ENCODE measurements at places on chromosomes 7 and 10.

DNA sequence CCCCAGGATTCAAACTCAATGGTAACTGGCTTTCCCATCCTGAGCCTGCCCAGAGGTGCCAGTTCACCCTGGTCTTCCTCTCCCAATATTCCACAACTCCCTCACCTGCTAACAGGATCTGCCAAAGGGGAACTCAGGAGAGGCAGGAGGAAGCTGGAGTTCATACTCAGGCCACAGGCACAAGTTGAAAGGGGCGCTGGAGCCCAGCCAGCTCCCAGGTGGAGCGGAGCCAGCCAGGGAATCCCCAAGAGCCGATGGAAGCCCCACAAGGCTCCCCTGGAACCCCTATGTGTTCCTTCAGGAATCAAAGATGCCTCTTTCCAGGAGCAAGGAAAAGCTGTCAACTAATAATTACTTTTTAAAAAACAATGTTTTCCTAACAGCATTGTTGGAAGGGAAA, 63.5 kb downstream of the SH3PXD2A start:
- peak overlapping the region; percentile 91 for H3K27ac ChIP-seq
- peaks cover 6% of the 10 kb centered on the region for H3K36me3 ChIP-seq
- peaks cover 41% of the 10 kb centered on the region for H3K4me1 ChIP-seq
- no peaks in the 10 kb centered on the region for H3K27me3 ChIP-seq
- no peak overlapping the region for H3K4me3 ChIP-seq
- no peak for DNase-seq

GRCh38 chr10:123621916-123622315, 44.2 kb upstream of the GPR26 start:
- no peak overlapping the region for H3K27ac ChIP-seq
- no peaks in the 10 kb centered on the region for H3K4me1 ChIP-seq
- H3K36me3 ChIP-seq, result no peaks in the 10 kb centered on the region
- H3K27me3 ChIP-seq, result peaks cover 57% of the 10 kb centered on the region

GRCh38 chr7:20064974-20065862, 152.0 kb downstream of the MACC1 start:
- no peak for DNase-seq
- no peak overlapping the region for H3K27ac ChIP-seq

DNA sequence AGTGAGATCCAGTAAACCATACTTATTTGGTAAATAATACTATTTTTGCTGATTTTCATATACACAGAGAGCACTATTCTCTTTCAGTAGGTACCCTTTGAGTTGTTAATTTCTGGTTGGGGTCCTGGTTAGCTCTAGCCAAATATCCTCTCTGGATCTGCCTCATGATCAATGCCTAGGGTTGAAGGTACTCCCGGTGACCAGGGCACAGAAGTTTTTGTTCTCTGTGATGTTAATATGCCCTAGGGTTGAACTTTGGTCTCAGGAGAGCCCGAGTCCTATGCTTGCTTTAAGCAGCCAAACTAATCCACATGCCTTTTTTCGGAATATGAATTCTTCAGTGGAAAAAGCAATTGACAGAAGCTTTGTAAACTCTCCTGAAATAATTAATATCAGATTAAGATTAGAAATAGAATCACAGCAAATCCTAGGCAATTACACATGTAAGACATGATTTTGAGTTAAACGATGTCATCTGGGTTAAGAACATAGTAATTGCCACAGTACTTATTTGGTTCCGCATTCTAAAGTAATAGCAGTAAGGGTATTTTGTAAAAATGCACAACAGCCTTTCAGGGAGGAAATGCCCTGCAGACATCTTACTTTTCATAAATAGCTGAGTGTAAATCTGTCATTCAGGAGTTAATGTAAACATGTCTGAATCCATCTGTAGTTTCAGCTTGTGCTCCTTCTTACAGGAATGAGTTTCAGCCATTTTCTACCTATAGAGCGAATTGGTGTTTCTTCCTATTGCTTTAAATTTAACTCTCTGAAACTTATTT, 10.1 kb downstream of the CHN2 start:
- H3K4me3 ChIP-seq, result no peak overlapping the region
- H3K36me3 ChIP-seq, result peaks cover 6% of the 10 kb centered on the region
- H3K27me3 ChIP-seq, result no peaks in the 10 kb centered on the region
- H3K27ac ChIP-seq, result peak overlapping the region; percentile 78
- H3K4me1 ChIP-seq, result peaks cover 30% of the 10 kb centered on the region
- DNase-seq, result no peak

- peak overlapping the region; percentile 80 for H3K27ac ChIP-seq
- H3K36me3 ChIP-seq, result peaks cover 4% of the 10 kb centered on the region
- H3K4me1 ChIP-seq, result peaks cover 29% of the 10 kb centered on the region
- no peak overlapping the region for H3K4me3 ChIP-seq
- no peak for DNase-seq
Measured at GRCh38 chr7:137001041-137001440, 132.6 kb downstream of the CHRM2 start.

DNA sequence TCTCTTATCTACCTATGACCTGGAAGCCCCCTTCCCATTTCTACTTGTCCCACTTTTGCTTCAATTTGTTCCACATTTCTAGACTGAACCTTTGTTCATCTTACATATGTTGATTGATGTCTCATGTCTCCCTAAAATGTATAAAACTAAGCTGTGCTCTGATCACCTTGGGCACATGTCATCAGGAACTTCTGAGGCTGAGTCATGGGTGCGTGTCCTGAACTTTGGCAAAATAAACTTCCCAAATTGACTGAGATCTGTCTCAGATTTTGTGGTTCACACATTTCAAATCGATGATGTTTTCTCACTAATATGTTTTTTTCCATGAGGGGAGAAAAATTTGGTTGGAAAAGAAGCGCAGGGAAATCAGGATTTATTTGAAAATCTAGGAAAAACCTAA, 406.2 kb upstream of the LRRTM3 start:
- no peak overlapping the region for H3K27ac ChIP-seq
- H3K4me3 ChIP-seq, result no peak overlapping the region
- H3K36me3 ChIP-seq, result no peaks in the 10 kb centered on the region
- no peaks in the 10 kb centered on the region for H3K4me1 ChIP-seq
- DNase-seq, result no peak
- no peaks in the 10 kb centered on the region for H3K27me3 ChIP-seq

- no peak overlapping the region for H3K27ac ChIP-seq
- no peaks in the 10 kb centered on the region for H3K36me3 ChIP-seq
- DNase-seq, result no peak
- H3K4me1 ChIP-seq, result peaks cover 12% of the 10 kb centered on the region
- no peak overlapping the region for H3K4me3 ChIP-seq
Measured at GRCh38 chr10:46285966-46286620, 704 bp upstream of the ANTXRL start.

DNA sequence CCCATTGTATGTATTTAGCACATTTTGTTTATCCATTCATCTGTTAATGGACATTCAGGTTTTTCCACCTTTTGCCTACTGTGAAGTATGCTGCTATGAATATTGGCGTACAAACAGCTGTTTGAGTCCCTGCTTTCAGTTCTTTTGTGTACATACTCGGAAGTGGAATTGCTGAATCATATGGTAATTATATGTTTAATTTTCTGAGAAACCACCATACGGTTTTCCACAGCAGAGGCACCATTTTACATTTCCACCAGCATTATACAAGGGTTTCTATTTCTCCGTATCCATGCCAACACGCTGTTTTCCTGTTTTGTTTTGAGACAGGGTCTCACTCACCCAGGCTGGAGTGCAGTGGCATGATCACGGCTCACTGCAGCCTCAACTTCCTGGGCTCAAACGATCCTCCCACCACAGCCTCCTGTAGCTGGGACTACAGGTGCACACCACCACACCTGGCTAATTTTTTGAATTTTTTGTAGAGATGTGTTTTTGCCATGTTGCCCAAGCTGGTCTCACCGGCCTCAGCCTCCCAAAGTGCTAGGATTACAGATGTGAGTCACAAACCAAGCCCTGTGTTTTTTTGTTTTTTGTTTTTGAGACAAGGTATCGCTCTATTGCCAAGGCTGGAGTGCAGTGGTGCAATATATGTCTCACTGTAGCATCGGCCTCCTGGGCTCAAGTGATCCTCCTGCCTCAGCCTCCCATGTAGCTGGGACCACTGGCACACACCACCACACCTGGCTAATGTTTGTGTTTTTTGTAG, 22.1 kb upstream of the FBXW4 start:
- peak overlapping the region; percentile 72 for H3K27ac ChIP-seq
- H3K4me3 ChIP-seq, result no peak overlapping the region
- peaks cover 11% of the 10 kb centered on the region for H3K27me3 ChIP-seq
- DNase-seq, result no peak
- no peaks in the 10 kb centered on the region for H3K4me1 ChIP-seq
- no peaks in the 10 kb centered on the region for H3K36me3 ChIP-seq

DNA sequence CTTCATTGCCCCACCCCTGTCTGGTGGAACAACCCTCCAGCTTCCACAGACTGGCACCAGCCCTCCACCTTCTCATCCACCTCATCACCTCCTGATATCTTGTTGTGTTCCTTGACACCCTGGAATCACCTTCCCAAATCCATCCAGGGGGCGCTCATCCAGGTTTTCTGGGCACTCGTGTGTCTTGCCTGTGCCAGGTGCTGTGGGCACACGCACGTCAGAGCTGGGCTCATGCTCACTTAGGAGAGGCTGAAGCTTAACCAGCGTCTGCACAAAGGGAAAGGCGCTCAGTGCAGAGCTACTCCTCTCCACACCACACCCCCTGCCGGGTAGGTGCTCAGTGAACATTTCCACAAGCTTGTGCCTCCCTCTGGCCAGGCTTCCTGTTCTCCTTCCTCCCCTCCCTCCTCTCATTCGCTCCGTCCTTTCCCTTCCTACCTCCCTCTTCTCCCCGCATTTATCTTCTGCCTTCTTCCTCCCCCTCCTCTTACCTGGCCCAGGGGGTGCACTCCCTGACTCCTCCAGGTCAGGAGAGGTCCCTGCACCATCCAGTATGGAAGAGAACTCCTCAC, 4.8 kb downstream of the ADCYAP1R1 start:
- peaks cover 64% of the 10 kb centered on the region for H3K27me3 ChIP-seq
- H3K36me3 ChIP-seq, result no peaks in the 10 kb centered on the region
- peaks cover 5% of the 10 kb centered on the region for H3K4me1 ChIP-seq
- H3K4me3 ChIP-seq, result no peak overlapping the region
- DNase-seq, result no peak

- no peaks in the 10 kb centered on the region for H3K36me3 ChIP-seq
- no peak overlapping the region for H3K4me3 ChIP-seq
- no peaks in the 10 kb centered on the region for H3K4me1 ChIP-seq
- no peak for DNase-seq
- H3K27ac ChIP-seq, result no peak overlapping the region
- H3K27me3 ChIP-seq, result no peaks in the 10 kb centered on the region
Measured at GRCh38 chr10:80870282-80870681, 332.6 kb downstream of the SH2D4B start.

DNA sequence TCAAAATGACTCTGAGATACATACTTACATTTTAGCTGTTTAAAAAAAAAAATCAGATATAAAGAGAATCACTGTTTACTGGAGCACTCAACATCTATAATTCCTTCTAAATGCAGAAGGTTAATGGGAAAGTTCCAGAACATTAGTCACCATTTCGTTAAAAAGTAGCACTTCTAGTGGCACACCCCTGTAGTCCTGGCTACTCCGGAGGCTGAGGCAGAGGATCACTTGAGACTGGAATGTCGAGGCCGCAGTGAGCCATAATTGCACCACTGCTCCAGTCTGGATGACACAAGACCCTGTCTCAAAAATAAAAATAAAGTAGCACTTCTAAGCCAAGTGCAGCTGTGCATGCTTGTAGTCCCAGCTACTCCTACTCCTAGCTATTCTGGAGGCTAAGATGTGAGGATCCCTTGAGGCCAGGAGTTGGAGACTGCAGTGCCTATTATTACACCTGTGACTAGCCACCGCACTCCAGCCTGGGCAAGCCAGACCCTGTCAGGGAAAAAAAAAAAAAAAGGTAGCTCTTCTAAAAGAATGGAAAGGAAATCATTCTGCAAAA, 2.2 kb downstream of the FGFBP3 start:
- H3K4me1 ChIP-seq, result peaks cover 6% of the 10 kb centered on the region
- peaks cover 9% of the 10 kb centered on the region for H3K36me3 ChIP-seq

DNA sequence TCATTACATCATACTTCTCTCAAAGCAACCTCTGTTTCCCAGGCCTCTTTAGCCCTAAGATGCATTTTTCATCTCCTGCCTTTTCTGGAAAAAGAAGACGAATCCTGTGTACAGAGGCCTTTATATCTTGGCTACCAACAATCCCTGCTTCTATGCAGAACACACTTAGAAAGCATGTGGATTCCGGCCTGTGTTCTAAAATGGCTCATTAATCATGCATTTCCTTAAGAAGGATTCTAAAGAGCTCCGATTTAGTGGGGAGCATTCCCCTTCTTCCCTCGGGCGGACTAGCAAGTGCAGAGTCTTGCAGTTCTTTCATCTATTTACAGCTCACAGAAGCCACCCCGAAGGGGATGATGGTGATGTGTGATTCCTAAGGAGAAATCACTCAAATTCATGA, 1212.9 kb downstream of the TYW1 start:
- no peak for DNase-seq
- H3K36me3 ChIP-seq, result no peaks in the 10 kb centered on the region
- H3K4me1 ChIP-seq, result peaks cover 29% of the 10 kb centered on the region
- H3K27ac ChIP-seq, result no peak overlapping the region
- peaks cover 3% of the 10 kb centered on the region for H3K27me3 ChIP-seq

DNA sequence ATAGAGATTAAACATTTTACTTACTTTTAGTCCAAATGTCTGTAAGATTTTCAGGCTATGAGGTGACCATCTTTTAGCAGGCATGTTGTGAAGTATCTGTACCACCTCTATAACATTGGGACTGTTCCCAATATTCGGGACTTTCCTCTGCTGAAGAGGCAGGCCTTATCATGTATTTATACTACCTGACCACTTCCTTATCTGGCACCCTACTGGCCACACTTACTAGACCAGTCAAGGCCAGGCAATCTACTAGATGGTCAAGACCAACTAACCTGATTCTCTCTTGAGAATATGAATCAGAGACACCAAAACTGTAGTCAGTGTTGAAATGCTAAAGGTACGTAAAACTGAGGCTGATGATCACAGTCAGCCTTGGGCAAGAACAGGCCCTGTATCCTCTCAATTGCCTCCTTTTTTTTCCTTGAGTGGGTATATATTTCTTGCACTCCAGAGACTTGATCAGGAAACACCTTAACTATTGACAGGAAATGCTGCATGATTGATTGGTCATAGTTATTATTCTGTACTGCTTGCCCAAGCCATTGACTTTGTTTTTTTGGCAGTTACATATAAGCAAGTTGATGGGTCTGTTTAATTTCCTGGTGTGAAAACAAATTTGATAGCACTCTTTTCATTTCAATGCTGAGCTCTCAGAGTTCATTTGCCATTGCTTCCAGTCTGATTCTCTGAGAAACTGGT, 5.2 kb upstream of the PRKAR2B start:
- no peaks in the 10 kb centered on the region for H3K36me3 ChIP-seq
- H3K4me1 ChIP-seq, result no peaks in the 10 kb centered on the region
- H3K27ac ChIP-seq, result no peak overlapping the region
- no peaks in the 10 kb centered on the region for H3K27me3 ChIP-seq

All from type B pancreatic cell (in vitro differentiated cells).